ENCODE measurements at places on chromosomes 3 and 15. TPM values are rescaled to one million over a fixed set of nuclear protein-coding genes. Genes with fewer than 3 reads are reported as not detected.

The SNTN gene
- total RNA-seq, result not detected

The FEZF2 gene
- not detected for total RNA-seq

The TYRO3 gene
- total RNA-seq, result 25.9 TPM

The MINAR1 gene
- total RNA-seq, result 0.20 TPM

The RASA2 gene
- 10.2 TPM for total RNA-seq
